NCI-H1436 treated with DMSO at 0.1 percent for 48 hours (cell line): ENCODE measurements at places on chromosomes 3 and 15.

DNA sequence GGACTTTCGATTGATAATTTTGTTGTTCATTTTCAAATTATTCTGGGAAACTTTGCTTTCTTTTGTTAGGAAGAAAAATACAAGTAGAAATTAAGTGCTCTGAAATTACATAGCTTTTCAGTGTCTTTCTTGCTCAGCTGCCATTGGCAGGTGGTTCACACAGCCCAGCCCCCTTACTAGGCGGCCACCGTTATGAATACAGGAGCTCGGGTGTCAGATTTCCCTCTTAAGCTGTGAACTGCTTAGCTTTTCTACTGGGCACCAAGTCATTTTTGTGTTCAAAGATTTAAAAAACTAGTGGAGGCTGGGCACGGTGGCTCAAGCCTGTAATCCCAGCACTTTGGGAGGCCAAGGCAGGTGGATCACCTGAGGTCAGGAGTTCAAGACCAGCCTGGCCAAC, 55.2 kb downstream of the HMG20A start:
- peak; percentile 2 for DNase-seq

DNA sequence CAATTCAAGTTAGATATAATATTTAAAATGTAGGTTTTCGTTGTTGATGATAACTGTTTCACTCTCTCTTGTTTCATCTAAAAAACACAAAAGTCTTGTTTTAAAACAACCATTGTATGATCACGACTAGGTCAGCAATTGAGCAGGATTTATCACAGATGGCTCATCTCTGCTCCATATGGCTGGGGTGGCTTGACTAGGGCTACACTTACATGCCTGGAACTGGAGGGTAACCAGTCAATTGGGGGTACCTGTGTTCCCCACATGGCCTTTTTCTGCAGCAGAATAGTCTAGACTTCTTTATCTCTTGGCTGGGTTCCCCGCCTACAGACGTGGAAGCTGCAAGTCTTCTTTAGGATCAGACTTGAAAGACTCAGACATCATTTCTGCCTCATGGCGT, 103.9 kb downstream of the ARPP21 start:
- DNase-seq, result no peak

DNA sequence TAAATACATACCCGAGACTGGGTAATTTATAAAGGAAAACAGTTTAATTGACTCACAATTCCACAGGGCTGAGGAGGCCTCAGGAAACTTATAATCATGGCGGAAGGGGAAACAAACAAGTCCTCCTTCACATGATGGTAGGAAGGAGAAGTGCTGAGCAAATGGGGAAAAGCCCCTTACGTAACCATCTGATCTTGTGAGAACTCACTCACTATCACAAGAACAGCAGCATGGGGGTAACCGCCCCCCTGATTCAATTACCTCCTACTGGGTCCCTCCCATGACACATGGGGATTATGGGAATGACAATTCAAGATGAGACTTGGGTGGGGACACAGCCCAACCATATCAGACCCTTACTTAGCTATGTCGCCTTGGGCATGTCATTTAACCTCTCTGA, 27.7 kb downstream of the SCG3 start:
- DNase-seq, result no peak

DNA sequence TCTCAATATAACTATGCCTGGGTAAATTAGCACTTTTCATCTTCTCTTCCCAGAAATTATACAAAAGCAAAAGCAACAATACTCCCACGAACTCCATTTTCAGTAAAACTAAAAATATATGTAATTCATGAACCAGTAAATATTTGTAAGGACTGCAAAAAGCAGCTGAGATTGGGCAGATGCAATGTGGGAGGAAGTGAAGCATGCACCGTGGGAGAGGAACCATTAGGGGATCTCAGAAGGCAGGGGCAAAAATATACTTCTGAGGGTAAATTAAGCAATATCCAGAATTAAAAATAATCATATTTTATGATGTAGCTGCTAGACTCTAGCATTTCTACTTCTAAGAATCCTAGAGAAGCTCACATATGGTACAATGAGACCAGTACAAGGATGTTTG, 20.2 kb downstream of the CFAP91 start:
- DNase-seq, result no peak
